ENCODE measurements at places on chromosomes 6 and 20. TPM values are rescaled to one million over a fixed set of nuclear protein-coding genes. Genes with fewer than 3 reads are reported as not detected.

DNA sequence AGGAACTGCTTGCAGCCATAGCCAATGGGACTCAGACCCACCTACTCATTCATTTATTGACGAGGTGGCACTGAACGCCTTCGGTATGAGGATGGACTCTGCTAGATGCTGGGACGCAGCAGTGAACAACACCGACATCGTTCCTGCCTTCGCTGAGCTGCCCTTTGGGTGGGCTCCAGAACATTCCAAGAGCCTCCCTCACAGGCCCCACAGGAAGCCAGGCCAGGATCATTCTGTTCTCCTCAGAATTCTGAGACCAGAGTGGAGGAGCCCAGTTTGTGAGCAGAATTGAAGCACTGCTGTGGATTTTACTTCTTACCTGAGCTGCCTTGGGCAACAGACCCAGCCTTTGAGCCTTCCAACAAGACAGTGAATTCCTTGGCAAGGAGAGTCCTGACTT, 82.1 kb downstream of the KCNB1 start:
- no peak for DNase-seq

DNA sequence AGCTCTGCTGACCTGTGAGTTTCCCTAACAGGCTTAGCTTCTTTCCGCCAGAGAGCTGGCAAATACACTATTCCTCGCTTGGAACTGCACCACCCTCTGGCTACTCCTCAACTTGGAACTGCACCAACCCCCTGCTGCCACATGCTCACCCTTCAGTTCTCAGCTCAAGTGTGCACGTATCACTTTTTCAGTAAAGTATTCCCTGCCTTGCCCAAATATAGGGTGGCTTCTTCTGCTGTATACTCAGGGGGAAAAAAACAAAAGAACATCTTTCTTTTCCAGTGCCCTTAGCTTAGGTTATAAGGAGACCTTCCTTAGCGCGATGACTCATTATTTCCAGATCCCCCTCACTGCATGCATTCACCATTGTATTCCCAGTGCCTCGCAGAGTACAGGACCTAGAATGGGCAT, 21.2 kb downstream of the GNAS-AS1 start:
- DNase-seq: peak; percentile 49

DNA sequence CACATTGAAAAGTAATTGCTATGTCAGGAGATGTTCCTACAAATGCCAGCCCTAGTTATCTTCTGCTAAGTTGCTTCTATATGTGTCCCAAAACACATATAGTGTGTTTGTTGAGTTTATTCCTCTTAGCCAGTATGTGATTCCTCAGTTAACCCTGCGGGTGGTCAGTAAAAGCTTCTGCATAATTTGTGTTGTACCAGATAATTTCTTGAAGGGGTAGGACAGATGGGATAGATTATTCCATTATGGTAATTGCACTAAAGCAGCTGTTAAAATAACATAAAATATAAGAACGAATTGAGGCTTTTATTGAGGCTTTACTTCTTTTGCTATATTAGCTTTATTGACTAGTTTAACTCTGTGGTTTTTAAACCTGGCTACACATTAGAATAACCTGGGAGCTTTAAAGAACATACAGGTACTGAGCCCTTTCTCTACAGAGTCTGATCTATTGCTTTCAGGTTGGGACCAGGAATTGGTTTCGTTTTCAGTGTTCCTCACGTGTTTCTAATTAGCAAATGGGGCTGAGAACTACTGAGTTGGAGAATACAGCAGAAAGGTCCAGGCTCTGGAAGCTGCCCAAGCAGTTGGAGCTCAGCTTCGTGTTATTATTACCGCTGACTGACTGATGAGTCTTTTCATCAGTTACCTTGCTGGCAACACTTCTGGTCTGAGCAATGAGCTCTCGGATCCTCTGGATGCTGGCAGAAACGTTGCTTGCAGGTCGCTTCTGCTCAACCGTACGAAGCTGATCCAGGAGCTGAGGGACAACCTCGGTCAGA, 56.9 kb downstream of the FAM229B start:
- peak; percentile 23 for DNase-seq

- DNase-seq: no peak
Measured at GRCh38 chr6:117613920-117614560, 11.7 kb upstream of the GOPC start.

DNA sequence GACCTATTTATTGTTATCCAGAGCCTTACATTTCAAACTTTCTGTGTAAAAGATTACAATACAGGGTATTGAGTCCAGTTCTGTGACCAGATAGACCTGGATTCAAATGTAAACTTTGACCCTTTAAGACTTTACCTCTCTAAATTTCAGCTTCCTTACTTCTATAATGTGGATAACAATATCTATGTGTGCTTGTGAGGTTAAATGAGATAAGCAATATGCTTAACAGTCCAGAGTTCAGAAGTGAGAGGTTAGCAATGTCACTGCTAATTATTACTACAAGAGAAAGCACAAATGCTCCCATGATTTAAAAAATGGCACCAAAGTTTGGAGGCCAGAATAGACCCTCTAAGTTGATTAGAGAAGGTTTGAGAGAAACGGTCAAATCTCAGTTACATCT, 27.5 kb downstream of the EPB41L2 start:
- DNase-seq: no peak

- DNase-seq: peak; percentile 93
Measured at GRCh38 chr20:47319517-47320252, 36.8 kb downstream of the ZMYND8 start.

GRCh38 chr6:89467437-89467836, 34.5 kb downstream of the ANKRD6 start:
- no peak for DNase-seq

DNA sequence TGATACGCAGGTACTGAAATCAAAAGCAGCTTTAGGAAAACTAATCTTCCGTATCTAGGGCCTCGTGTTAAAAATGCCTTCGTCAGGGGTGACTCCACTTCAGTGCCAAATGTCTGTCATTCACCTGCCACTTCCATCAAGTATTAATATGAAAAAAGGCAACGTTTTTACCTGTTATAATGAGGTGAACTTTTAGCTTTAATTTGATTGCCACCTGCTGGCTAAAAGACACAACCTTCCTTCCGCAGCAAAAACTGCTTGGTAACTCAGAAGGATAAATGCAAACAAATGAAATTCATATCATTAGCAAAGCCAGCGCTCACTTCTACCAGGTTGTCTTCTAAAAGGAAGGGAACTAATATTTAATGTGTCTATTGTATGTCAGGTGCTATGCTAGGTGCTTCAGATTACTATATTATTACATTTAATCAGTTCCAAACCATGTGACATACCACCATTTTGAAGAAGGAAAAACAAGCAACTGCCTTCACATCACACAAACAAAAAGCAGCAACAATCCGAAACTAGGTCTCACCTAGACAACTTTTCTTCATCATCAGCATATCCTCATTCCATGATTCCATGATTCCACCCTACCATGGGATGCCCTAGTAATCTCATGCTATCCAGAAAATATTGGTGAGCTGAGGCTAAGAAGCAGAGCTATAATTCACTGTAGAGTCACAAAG, 20.6 kb upstream of the ARHGAP18 start:
- DNase-seq: no peak

- no peak for DNase-seq
Measured at GRCh38 chr20:63295846-63296245, 2.9 kb downstream of the COL20A1 start.

DNA sequence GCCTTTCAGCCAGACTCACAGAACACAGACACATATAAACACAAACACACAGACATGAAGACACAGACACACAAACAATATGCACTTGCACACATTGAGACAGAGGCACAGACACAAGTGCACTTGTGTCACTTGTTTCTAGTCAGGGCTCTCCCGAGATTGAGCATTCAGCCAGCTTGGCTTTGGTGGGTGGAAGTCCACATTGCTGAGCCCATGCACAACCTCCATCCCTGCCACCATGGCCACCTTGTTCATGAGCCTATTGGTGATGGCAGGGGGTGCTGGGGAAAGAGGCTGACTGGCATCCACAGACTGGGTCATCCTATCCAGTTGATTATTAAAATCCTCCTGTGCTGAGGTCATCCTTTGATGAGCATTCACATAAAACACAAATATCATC, 11.5 kb upstream of the CST7 start:
- DNase-seq: no peak

GRCh38 chr6:5229356-5229755, 31.4 kb downstream of the LYRM4 start:
- no peak for DNase-seq

DNA sequence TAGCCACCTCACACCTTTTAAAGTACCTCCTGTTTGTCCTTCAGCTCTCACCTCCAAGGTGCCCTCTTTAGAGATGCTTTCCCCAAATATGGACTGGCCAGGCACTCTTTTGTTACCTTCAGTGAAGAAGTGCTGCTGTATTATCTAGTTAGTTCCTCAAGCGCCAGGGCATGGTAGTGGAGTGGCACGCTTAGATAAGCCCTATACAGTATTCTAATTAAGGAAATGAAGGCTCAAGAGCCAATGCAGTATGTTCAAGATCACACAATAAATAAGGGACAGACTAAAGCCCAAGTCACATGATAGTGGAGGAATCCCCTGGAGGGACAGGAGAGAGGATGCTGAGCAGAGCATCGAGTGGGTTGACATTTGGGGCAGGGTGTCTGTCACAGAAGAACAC, 28.5 kb upstream of the GFOD1 start:
- no peak for DNase-seq

DNA sequence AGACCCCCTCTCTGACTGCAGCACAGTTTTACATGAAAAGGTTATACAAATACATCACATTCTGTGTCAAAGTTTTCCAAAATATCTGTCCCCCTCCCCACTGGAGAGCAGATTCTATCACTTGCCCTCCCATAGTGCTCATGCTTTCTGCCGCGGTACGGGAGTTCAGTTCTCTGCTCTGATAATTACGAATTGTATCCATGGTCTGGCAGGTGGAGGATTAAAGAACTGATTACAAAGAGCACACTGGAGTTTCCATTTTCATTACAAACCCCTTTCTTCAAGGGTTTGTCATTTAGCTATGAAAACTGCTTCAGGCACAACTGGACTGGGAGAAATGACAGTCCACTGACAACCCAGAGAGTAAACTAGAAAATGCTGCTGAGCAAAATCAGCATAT, 166.0 kb downstream of the PDSS2 start:
- DNase-seq: no peak

GRCh38 chr6:139425780-139426179, 51.3 kb upstream of the CITED2 start:
- no peak for DNase-seq

GRCh38 chr20:36796117-36796516, 22.6 kb upstream of the DSN1 start:
- DNase-seq: no peak

- no peak for DNase-seq
Measured at GRCh38 chr6:165990216-165990615, 177.4 kb downstream of the TBXT start.

DNA sequence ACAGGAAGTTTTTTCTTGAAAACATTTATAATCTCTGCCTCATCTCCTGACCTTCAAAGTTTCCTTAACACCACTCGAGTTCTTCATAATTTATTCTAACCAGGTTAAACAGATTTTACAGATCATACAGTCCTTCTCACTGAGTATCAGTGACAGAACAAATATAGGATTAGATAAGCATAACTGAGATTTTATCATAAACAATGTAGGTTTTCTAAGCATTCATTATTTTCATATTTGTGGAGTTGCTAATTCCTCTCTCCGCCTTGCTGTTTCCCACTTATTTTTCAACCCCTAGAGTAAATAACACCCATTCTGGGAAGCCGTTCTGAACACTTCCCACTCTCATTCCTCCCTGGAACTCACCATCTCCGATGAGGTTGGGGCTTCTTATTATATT, 229.9 kb downstream of the HACE1 start:
- no peak for DNase-seq

GRCh38 chr20:4067600-4068261, 52.4 kb upstream of the RNF24 start:
- no peak for DNase-seq

DNA sequence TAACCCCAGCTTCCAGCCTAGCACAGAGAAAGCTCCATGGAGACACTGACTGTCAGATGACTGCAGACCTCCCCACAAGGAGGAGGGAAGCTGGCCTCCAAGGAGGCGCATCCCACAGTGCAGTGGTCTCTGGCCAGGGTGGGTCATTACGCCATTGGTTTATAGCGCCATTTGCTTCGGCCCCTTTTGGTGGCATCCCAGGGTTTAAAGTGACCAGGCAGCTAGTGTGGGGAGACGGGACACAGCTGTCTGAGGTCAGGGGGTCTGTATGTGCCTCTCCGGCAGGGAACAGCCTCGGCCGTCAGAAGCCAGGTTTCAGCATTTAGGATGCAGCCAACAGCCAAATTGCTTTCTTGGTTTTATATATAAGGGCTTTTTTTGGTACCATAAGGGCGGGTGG, 15.8 kb upstream of the PMEPA1 start:
- no peak for DNase-seq

DNA sequence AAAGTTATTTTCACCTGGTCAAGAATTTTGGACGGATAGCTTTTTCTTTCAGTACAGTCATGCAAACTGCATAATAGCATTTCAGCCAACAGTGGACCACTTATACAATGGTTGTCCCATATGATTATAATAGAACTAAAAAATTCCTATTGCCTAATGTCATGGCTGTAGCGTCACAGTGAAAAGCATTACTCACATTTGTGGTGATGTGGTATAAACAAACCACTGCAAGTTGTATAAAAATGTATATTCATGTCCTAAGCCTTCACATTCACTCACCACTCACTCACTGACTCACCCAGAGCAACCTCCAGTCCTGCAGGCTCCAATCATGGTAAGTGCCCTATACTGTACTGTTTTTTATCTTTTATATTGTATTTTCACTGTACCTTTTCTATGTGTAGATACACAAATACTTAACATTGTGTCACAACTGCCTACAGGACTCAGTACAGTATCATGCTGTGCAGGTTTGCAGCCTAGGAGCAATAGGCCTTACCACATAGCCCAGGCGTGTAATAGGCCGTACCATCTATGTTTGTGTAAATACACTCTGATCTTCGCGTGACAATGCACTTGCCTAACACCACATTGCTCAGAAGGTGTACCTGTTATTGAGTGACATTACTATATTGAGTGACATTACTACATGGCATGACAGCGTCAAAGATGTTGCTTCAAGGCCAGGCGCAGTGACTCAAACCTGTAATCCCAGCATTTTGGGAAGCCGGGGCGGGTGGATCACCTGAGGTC, 17.9 kb downstream of the ABHD12 start:
- DNase-seq: no peak

GRCh38 chr6:93453956-93454355, 34.6 kb upstream of the EPHA7 start:
- DNase-seq: no peak

GRCh38 chr20:32338665-32339064, 19.5 kb upstream of the ASXL1 start:
- DNase-seq: no peak

GRCh38 chr20:3894796-3895195, 5.6 kb downstream of the PANK2 start:
- DNase-seq: no peak

- no peak for DNase-seq
Measured at GRCh38 chr6:119327810-119328209, 21.8 kb downstream of the MAN1A1 start.

The ULBP1 gene
- polyA plus RNA-seq: 0.41 TPM

The BHLHE23 gene
- 0.16 TPM for polyA plus RNA-seq

The CSNK2A1 gene
- polyA plus RNA-seq: 117 TPM

The CRISP2 gene
- polyA plus RNA-seq: not detected

The SLC35F1 gene
- polyA plus RNA-seq: 2.4 TPM

The CD109 gene
- polyA plus RNA-seq: 16.6 TPM

The TCP11 gene
- not detected for polyA plus RNA-seq

The ADGRB3 gene
- polyA plus RNA-seq: 0.65 TPM

The SLC29A1 gene
- 73.6 TPM for polyA plus RNA-seq

The SLC17A1 gene
- not detected for polyA plus RNA-seq

The CALHM4 gene
- polyA plus RNA-seq: not detected

Measured in muscle of arm (tissue), 14 donors.